ENCODE measurements at places on chromosomes 4 and X. TPM values are rescaled to one million over a fixed set of nuclear protein-coding genes. Genes with fewer than 3 reads are reported as not detected.

DNA sequence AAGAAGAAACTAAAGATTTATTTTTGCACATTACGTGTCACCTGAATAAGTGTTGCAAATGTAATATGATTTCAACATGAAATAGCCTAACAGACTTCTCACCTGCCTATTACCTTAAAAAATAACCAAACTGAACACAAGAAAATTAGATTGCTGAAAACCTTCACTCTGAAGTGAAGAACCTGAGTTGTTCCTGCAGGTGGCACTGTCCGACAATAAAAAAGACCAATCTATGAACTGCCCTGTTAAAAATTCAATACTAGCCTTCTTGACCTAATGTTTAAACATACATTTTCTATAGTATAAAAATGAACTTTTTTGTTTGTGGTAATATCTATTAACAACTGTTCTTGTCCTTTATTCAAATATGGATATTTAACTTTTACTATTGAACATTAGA is 69.2 kb upstream of the PNPLA4 start:
- peak; percentile 46 for DNase-seq

- DNase-seq = no peak
These were observed 370.2 kb downstream of the GRIA2 start for GRCh38 chr4:157590679-157591078.

GRCh38 chr4:65646136-65646535 is 24.2 kb downstream of the EPHA5 start:
- no peak for DNase-seq

GRCh38 chr4:183876268-183876934 is 28.7 kb upstream of the STOX2 start:
- DNase-seq = no peak

DNA sequence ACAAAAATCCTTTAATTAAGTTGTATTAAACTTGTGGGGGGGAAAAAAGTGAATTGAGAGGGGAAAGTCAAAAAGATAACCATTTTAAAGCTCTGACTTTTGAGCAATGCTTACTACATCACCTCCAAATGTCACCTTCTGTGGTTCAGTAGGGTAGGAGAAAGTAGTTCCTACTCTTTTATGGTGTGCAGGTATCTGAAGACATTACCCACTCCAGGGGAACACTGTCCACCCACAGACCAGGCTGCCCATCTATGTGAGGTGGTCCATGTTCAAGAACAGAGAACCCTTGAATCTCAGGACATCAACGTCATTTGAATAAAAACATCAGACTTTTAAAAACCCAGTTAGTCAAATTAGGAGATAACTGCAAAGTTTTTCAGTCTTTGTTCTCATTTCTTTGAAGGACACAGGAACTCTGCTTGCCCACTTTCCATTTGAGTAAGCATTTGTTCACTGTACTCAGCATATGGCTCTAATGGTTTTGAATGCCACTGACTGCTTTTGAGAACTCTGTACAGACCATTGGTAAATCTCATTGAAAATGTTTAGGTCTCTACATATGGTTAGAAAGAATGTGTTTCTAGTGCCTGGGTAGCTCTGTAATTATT is 18.4 kb downstream of the NMU start:
- no peak for DNase-seq

- no peak for DNase-seq
These were observed 916.7 kb downstream of the TECRL start for GRCh38 chr4:63492515-63492914.

GRCh38 chr4:60033826-60034225 is 1166.3 kb upstream of the ADGRL3 start:
- no peak for DNase-seq

DNA sequence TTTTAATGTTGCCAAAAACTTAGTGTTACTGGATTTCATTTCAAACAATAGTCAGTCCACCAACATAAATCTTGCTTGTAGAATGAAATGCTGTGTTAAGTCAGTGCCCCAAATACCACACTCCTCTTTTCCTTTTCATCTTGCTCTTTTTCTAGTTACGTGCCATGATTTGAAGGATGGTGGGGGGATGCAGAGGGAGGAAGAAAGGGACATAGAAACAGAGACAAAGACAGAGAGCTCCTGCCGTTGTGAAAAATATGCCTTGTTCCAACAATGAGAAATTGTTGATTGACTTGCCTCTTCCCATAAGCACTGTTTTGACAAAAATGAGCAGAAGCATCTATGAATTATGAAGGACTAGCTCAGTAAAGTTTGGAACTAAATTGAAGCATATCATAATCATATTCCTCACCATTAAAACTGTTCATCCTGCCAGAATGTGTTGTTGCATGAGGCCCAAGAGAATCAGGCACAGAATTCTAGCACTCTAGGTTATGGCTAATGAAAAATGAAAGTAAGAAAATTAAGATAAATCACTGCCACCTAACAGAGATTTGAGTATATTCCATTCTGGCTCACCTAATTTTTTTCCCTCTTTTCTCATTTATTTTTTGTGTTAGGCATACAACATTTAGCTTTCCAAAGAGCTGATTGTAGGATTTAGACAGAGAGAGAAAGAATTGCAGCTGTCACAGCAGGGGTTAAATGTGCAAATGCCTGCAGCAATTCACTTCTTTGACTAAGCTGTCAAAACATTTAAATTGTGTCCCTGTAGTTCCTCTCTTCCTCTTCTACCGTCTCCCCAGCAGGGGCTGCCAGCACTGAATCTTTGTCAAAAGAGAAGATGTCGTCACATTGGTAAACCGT is 111.6 kb upstream of the PTPN13 start:
- DNase-seq = peak; percentile 94

DNA sequence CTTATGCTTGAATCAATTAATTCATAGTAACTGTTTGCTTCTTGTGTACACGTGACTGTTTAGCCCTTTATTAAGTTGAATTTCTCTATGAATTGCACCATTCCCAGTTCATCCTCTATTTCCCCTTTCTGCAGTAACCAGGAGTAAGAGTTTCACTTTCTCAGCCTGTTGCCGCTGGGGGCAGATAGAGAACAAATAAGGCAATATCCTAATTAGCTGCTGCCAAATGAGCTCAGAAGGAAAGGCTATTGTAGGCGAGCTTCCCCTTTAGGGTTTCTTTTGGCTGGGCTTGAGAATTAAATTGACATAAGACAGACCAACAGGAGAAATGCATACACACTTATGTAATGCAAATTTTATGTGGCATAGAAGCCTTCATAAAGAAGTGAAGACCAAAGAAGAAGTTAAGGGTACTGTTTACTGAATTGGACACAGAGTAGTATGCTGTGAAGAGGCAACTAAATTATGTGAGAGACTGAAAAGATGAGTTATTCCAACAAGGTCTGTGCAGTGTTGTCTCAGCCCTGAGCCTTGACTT is 1594.7 kb downstream of the TECRL start:
- peak; percentile 52 for DNase-seq

- DNase-seq = no peak
These were observed 33.7 kb downstream of the STK32B start for GRCh38 chr4:5084911-5085475.

Gene CEP44
- total RNA-seq = 76.1 TPM

Gene CT45A3
- total RNA-seq = not detected

Gene KIAA0232
- total RNA-seq = 42.9 TPM

Gene SCD5
- 36.9 TPM for total RNA-seq

Gene SEPSECS
- total RNA-seq = 24.5 TPM

Gene PPP2R2C
- 2.5 TPM for total RNA-seq

Gene CXCR3
- total RNA-seq = not detected
